ENCODE measurements at places on chromosomes 7 and 10.

DNA sequence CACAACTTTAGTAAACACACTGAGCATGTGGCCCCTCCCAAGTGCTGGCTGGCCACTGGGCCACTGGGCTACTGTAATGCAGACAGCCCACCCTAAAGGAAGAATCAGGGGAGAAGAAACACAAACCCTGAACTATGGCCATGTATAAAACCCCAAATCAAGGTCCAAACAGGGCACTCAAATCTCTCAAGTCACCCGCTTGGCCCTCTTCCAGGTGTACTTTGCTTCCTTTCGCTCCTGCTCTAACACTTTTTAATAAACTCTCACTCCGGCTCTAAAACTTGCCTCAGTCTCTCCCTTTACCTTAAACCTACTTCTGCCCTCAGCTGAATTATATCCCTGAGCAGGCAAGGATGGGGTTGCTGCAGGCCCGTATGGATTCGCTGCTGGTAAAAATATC, 72.6 kb downstream of the TPK1 start:
- no peak for DNase-seq

- peak; percentile 71 for DNase-seq
These were observed 447.8 kb upstream of the KCND2 start for GRCh38 chr7:119825091-119825655.

- no peak for DNase-seq
These were observed 56.6 kb upstream of the IL6 start for GRCh38 chr7:22670422-22670815.

DNA sequence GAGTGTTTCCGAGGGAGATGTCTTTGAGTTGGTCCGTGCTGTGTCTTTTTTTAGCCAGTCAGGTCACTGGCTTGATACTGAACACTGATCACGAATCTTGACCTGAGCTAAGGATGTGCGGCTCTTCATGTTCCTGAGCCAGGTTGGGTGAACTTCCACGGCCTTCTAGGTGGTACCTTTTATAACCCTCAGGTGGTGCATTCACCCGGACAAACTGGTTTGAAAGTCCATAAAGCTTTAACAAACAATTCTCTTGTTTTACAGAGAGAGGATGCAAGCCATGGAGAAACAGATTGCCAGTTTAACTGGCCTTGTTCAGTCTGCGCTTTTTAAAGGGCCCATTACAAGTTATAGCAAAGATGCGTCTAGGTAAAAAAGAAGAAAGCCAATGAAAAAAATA, 229.5 kb downstream of the ARHGAP21 start:
- DNase-seq, result no peak

- no peak for DNase-seq
These were observed 250.1 kb downstream of the ABCA13 start for GRCh38 chr7:48421357-48421756.

GRCh38 chr10:70461397-70462348, 16.9 kb upstream of the PALD1 start:
- DNase-seq, result peak; percentile 80

DNA sequence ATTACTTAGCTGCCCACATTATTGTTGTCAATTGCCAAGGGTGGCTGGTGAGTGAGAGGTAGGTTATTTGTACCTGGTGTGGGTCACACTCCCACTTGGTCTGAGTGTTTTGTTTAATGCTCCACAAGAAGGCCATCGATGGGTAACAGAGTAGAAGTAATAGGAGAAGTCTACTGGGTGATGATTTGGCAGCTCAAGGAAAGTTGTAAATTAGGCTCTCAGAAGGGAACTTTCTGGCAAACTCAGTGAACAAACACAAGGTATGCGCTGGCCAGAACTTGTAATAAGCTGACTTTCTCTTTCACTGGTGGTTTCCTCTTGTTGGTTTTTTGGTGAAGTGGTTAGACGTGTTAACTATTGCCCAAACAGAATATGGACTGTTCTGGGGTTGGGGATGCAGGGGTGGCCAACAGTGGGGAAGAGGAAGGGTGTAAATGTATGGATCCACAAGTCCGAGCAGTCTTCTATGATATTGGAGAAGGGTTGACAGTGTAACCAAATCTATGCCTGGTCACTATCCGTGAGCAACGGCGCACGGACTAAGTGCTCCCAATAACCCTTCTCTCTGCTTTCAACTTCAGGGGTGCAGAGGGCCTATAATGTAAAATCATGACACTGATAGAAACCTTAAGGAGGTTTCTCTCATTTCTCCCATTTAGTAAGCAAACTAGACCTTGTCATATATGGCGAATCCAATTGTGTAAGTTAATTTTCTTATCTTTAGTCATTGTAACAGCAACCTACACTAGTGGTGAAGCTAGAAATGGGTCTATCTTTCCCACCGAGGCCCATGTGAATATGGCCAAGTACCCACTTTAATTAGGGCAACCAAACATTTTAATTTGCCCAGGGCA, 212.8 kb downstream of the PTEN start:
- DNase-seq, result no peak

DNA sequence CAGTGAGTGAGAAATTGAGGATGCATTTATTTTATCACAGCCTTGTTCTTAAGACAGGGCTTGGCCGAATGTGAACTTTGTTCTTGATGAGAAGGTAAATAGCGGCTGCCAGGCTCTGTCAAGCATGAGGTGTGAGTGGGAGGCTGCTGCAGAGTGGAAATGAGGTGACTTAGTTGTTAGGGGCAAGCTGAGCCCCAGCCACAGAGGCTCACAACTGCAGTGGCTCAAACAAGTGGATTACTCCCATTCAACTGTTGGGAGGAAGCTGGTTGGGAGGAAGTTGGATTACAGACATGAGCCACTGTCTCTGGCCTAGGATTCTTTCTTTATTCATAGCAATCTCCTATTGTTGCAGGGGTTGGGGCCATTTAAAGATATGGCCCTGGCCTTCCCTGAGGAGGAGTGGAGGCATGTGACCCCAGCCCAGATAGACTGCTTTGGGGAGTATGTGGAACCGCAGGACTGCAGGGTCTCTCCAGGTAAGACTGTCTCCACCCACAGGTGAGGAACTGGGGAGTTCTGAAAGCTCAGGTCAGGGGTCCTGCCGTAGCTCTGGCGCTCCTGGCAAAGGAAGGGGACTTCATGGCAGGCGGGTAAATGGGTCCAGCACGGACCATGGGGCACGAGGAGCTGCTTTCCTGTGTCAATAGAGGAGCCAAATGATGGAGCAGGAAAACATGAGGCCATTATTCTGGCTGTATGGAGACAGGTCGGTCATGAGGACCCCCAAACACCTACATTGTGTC, 7.1 kb downstream of the ZSCAN25 start:
- no peak for DNase-seq

GRCh38 chr7:143495851-143496250, 18.2 kb downstream of the TAS2R41 start:
- DNase-seq, result no peak

DNA sequence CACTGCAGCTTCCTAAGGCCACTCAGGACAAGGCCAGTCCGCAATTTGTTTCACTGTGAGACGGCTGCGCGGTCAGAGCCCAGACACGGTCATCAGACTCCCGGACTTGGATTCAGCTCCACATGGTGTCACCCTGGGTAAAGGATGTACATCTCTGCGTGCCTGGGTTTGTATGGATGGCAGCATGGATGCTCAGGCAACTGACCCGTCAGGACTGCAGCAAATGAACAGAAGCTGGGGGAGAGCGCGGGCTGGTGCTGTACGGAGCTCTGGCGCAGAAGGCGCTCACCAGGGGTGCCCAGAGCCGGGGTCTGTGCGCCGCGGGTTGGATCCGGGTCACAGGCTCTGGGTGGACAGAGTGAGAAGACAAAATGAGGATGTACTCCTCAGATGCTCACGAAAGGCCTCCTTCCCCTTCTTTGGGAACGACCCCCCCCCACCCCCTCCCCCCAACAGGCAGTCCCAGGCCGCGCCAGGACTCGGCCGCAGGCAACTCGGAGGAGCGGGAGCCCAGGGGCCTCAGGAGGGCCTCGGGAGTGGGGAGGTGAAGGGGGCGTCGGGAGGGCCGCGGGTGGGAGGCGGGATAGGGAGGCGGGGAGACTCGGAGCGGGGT, 92.4 kb downstream of the CXCL12 start:
- DNase-seq, result no peak

DNA sequence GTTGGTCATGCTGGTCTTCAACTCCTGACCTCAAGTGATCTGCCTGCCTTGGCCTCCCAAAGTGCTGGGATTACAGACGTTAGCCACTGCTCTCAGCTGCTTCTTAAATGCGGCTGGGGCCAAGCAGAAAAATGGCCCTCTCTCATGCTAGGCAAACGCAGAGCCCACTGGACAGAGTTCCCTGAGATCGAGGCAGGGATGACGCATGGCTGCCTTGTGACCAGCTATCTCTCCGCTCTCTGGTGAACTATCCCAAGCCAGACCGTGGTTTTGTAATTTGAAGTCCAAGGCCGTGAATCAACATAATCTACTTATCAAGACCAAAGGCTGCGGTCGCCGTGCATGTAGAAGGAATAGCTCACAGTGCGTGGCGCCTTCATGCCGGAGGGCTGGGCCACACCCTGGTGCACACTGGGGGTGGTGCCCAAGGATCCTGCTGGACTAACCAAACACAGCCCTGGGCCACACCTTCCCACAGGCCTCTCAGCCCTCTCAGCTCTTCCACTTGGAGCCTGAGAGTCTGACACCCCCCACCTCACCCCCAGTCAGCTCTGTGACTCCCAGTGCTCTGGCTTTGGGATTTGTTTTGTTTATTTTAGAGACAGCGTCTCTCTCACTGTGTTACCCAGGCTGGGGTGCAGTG, 88.1 kb upstream of the CUX1 start:
- no peak for DNase-seq

GRCh38 chr7:11786186-11786585, 45.8 kb downstream of the THSD7A start:
- DNase-seq, result no peak

DNA sequence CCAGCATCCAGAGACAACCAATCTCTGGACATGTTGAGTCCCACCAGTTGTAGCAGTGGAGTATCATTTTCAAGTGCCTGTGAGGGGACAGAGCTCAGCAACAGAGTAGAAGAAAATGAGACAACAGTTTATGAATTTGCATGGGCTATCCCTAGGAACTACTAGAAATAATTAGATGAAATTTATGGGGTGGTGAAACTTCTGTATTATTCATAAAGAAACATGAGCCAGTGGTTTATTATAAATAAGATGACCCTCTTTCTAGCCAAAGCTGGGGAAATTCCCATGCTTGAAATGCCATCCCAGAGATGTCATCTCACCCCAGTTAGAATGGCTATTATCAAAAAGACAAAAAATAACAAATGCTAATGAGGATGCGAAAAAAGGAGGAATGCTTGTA, 55.1 kb upstream of the ITGB8 start:
- DNase-seq, result no peak

DNA sequence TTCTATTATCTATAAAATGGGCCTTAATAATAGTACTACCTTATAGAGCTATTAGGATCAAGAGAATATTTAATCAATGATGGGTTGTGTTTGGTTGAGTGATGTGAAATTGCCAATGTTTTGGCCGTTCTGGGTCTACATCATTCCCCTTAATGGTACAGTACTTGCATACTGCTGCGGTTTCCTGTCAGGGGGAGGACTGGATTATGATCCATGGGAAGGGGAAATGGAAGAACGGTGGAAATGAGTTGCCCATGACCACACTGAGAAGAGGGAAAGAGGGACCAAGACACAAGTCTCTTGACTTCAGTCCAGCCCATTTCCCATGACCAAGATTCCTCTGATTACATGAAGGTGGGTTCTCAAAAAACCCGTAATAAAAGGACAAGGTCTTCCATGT, 999 bp upstream of the MRPS24 start:
- DNase-seq, result no peak

DNA sequence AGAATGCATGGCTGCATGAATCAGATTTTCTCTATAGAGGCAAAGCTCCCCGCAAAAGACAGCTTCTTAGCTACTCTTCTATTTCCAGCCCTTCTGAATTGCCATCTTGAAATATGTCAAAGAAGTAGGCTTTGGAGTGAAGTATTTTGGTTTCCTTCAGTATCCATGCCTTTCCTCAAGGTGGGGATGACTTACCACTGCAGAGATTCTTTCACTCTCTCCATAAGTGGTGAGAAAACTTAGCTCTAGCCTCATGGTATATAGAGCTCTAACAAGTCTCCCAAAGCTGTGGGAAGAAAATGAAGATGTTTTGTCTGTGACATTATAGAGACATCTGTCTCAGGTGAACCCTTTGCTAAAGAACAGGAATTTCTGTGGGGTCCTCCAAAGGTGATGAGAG, 89.6 kb upstream of the ITGB1 start:
- no peak for DNase-seq

DNA sequence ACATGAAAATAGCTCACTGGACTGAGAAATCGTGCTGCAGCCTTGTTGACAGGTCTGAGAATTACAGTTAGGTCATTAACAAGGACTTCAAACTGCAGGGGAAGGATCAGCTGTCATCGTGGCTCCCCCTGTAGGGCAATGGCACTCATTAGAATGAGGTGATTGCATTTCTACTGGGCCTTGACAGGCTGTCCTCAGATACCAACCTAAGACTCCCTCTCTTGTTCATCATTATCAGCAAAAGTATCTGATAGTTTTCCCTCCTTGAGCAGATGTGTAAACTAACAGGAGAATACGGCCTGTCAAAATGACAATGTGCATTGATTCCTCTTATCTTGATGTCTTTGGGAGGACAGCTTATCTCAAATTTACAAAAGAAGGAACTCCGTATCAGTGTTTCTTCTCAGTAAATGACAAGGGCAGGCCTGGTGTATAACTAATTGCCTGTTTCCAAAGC, 648.5 kb upstream of the LRRN3 start:
- no peak for DNase-seq

DNA sequence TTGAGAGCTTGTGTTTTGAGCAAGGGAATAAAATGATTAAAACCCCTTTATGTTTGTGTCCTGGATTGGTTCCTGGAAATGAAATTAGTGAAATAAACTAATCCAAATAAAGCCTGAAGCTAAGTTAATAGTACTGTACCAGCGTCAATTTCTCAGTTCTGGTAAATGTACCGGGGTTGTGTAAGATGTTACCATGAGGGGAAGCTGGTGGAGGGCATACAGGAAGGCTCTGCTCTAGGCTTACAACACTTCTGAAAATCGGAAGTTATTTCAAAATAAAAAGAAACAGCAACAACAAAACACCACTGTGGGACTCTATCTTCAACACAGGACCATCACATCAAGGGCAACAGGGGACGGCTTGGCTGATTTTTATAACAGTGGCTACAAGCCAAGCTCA, 257.0 kb downstream of the CREB5 start:
- DNase-seq, result no peak

DNA sequence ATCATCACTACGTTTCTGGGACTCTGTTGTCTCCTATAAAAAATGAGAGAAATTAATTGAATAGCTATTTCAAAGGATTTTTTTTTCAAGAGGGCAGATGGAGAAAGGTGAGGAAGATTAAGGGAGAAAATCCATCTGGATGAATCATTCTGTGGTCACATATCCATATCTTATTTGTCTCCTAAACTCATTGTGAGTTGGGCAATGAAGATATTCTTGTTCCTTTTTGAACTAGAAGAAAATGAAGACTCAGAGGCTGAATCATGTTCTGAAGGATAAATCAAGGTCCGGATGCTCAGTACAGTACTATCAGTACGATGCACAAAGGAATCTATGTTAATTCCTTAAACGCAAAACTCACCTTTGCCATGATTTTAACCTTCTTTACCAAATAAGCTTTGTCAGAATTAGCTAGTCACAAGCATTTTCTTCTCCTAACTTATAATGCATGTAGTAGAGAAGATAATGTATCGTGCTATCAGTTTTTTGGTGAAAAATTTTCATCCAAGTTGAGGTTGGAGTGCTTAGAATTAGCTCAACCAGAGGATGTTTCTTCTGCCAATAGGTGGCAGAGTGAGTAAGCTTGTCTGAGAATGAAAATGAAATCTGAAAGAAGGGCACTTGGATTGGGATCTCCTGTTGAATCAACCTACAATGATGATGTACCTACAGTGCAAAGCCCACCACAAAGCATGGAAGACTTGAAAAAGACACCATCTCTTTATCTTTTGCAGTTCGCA, 446.9 kb downstream of the KIF20B start:
- no peak for DNase-seq

Data from brain (organoid and tissue), 16 donors.